ENCODE measurements at places on chromosomes 4 and X. TPM values are rescaled to one million over a fixed set of nuclear protein-coding genes. Genes with fewer than 3 reads are reported as not detected.

DNA sequence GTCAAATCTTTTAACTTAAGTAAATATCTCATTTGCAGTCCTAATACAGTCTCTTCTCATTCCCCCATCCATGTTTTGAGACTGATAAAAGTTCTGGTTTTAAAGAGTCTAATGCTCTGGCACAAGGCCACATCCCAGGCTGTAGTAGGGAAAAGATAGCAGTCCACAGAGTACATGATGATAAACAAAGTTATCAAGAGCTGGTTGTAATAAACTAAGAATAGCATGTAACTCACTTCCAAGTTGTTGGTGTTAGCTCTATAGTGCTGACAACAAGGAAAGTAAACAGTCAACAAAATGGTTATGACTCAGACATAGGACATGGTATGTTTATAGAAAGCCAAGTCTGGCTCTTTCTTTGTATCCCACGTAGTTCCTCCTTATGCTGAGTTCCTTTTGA is 21.8 kb upstream of the AREG start:
- DNase-seq = peak; percentile 44

DNA sequence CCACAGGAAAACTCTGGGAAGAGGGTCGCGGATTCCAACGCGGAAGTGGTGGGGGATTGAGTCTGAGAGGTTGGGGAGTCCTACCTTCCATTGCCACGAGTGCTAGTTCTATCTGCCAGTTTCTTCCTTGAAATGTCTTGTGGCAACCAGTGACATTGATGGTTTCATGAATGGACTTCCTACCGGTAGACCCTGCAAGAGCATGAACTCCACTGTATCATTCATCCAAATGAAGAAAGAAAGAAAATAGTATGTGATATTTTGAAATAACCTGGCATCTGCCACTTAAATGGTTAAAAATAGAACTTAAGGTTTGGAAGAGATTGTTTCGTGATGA is 1.1 kb upstream of the SLC10A7 start:
- peak; percentile 12 for DNase-seq

DNA sequence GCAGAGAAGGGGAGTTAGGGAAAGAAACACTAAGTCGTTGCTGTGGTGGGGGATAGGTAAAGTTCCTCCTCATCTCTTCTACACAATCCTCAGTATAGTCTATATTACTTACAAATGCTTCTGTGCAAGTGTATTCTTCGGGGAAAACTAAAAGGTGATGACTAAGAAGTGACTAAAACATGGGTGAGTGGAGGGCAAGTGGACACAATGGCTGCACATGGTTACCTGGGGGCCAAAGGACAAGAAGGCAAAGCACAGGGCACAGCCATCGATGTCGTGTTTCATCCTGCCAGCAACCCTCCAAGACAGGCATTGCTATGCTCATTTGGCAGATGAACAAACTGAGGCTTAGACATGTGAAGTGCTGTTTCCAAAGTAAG is 35.5 kb upstream of the CCKAR start:
- DNase-seq = no peak

GRCh38 chrX:153903991-153904957 is at the start of gene AVPR2:
Gene AVPR2 (plus strand): TSS chrX:153904673. CDS start chrX:153905146, 473 bp downstream.
- DNase-seq = no peak

Gene PNPLA4
- 12.8 TPM for total RNA-seq
